Right cardiac atrium (tissue), 5 donors: ENCODE measurements at places on chromosomes 3 and 15. TPM values are rescaled to one million over a fixed set of nuclear protein-coding genes. Genes with fewer than 3 reads are reported as not detected.

DNA sequence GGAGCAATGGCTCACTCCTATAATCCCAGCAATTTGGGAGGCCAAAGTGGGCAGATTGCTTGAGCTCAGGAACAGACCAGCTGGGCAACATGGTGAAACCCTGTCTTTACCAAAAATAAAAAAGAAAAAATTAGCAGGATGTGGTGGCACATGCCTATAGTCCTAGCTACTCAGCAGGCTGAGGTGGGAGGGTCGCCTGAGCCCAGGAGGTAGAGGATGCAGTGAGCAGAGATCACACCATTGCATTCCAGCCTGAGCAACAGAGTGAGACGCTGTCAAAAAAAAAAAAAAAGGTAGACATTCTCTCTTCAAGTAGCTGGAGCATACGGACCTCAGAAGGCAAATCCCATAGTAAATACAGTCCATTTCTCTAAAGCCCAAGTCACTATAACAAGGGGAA is 7.1 kb upstream of the C3orf80 start:
- no peak for DNase-seq

GRCh38 chr3:153293265-153293664 is 131.2 kb downstream of the RAP2B start:
- no peak for DNase-seq

Gene CSPG5
- polyA plus RNA-seq, result 0.86 TPM

Gene ZFYVE19
- 15.6 TPM for polyA plus RNA-seq

Gene P2RY12
- polyA plus RNA-seq, result 1.2 TPM
